ENCODE measurements at places on chromosomes 6 and 20.

DNA sequence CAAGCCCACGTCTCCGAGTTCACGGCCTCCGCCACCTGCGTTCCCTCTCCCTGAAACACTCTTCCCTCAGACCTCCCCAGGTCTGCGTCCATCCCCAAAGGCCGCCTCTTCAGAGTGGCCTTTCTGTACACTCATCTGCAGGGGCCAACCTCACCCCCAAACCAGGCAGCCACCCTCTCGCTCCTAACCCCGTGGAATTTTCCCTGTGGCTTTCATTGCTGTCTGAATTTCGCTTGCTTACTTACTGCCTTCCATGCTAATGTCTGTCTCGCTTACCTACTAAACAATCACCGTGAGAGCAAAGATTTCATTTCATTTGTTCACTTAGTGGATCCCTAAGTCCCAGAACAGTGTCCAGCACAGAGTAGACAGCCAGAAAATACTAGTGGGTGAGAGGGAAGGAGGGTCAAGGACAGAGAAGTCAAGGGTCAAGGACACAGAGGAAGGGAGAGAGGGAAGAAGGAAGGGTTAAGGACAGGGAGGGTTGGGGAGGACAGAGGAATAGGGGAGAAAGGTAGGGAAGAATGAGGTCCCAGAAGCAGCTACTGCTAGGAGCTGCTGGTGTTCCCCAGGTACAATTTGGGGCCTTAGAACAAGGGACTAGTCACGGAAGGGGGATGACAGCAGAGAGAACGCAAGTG is 114.7 kb downstream of the NFATC2 start:
- no peak for DNase-seq

- no peak for DNase-seq
These were observed 61.4 kb upstream of the ZNF217 start for GRCh38 chr20:53654932-53655624.

GRCh38 chr6:12266571-12266970 is 23.6 kb upstream of the EDN1 start:
- no peak for DNase-seq

GRCh38 chr6:170271771-170272314 is 19.0 kb downstream of the DLL1 start:
- DNase-seq, result peak; percentile 48

DNA sequence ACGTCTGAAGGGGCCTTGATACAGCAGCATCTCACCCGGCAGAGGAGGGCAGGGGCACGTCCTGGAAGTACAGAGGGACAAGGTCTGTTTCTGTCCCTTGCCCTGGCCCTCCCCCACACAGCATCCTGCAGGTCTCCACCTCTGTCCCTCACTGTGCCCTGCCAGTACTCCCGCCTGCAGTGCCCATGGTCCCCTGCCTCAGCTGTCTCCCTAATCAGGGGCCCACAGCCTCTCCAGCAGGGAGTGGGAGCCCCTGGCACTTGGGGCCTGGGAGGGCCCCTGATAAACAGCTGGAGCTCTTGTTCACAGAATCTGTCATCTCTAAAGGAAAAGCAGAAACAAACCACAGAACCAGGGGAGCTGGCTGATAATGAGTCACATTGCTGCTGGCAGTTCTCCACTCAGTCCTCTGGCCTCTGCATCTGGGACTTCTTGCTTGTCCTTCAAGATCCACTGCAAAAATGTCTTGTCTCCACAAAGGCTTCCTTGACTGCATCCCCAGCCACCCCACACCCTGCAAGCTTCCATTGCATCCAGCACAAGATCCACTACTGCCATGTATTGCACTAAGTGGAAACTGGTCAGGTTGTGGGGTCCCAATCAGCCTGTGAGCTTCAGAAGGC is 33.2 kb upstream of the TAF8 start:
- DNase-seq, result no peak

- DNase-seq, result no peak
These were observed 380.8 kb upstream of the IMPG1 start for GRCh38 chr6:76453270-76453669.

- DNase-seq, result no peak
These were observed 56.5 kb upstream of the RNF144B start for GRCh38 chr6:18330548-18331081.

DNA sequence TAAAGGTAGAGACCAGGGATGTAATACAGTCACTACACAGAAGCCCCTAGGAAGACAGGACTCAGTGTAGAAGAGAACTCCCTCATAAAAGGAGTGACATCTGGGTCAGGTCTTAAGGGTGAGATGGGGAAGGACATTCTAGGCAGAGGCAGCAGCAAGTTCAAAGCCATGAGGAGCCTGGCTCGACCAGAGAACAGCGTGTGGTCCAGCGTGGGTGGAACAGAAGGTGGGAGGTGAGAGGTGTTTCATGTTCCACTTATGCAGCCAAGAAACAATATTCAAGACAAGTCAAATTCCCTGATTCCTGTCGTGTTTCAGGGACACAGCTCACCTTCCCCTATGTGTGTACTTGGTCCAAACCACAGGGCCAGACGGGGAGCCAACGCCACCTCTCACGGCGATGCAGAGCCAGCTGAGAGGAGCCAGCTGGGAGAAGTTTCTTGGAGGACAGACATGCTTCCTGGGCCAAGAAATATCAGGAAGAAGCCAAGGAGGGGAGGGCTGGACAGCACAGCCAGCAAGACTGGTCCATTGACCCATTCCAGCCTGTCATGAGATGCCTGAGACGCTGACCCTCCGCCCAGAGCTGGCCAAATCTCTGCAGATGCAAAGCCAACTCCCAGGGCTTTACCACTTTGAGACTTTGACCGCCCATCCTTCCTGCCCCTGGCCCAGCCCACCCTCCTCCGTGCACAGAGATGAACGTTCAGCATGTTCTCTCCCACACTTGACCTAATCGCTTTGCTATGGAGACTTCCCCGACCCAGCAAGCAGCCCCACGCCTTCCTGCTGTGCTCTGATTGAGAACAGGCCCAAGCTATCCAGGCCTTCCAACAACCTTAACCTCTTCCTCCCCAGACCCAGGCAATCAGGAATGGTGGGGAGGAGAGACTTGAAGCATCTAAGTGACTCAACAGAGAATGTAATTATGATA is 113.8 kb downstream of the PRND start:
- no peak for DNase-seq

DNA sequence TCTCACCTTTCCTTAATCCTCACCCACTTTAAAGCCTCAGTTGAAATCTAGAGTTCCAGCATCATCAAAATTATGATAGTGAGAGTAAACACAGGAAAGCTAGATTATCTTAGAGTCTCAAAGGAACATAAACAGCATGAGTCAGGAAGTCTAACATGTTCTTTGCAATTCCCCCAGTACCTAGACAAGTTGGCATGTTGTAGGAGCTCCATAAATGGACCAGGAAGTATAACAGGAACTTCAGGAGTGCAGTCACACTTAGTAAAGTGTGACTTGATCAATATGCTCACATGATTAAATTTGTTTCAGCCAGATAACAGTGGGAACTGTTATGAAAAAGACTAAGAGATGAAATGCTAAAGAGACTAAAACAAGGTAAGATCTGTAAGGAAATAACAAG is 834.4 kb downstream of the EYS start:
- DNase-seq, result no peak

DNA sequence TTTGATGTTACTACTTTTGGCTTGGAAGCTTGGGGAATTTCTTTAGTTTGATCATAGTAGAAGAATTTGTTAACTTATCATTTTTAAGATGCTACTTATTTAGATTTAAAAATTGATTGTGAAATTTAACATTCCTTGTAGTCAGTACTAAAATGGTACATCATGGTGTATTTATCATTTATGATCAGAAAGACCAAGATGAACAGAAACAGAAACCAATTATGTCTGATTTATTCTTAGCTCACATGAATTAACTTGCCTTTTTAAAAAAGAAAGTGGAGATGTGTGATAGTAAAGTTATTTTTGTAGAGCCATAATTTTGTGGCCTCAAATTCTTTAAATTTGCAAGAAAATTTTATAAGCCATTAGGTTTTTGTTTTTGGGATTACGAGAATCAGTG is 77.6 kb downstream of the LIN28B start:
- DNase-seq, result no peak

DNA sequence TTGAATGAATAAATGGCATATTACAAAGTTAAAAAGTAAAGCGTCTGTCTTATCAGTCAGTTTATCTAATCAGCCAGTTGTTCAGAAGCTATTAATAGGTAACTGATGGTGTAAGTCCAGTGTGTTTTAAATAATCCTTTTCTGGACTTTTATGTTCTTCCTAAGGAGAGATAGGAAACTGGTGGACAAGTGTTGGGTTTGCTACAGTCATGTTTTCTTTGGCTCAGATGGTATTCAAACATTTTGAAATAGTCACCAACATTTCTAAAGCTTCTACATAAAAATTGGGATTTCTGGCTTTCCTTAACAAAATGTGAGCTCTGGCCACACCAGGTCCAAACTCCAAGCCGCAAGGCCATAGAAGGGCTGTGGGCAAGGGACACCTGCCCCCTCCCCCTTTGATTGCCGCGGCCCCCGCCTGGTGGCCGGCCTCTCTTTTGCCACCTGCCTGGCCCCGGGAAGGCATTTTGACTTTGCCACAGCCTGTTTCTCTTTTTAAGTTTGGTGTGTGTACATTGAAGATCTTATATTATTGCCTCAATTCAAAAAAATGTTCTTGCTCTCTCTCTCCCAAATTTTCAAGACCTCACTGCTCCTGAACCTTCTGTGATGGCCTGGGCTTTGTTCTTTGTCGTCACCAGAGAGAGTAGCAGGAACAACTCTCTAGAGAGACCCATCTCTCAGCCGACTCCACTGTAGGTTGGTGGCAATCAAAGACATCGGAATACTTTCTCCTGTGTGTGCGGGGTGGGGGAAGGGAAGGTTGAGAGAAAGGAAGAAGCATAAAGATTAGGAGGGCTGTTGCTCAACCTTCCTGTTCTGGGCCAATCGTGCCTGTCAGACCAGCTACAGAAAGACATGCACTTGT is 84.0 kb upstream of the ZNF217 start:
- no peak for DNase-seq

DNA sequence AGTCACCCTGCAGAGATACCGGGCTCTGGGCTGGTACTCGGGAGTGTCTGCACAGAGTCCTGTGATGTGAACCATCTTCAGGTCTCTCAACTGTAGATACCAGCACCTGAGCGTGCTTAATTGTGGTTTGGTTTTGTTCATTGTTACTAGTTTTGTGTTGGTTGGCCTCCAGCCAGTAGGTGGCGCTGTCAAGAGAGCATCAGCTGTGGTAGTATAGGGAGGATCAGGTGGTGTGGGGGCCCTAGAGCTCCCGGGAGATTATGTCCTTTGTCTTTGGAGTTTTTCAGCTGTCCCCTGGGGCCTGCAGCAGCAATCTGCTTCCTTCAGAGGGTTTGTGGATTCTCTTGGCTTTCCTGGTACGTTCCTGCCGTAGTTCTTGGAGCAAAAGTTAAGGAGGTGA is 67.9 kb downstream of the CDYL start:
- no peak for DNase-seq

DNA sequence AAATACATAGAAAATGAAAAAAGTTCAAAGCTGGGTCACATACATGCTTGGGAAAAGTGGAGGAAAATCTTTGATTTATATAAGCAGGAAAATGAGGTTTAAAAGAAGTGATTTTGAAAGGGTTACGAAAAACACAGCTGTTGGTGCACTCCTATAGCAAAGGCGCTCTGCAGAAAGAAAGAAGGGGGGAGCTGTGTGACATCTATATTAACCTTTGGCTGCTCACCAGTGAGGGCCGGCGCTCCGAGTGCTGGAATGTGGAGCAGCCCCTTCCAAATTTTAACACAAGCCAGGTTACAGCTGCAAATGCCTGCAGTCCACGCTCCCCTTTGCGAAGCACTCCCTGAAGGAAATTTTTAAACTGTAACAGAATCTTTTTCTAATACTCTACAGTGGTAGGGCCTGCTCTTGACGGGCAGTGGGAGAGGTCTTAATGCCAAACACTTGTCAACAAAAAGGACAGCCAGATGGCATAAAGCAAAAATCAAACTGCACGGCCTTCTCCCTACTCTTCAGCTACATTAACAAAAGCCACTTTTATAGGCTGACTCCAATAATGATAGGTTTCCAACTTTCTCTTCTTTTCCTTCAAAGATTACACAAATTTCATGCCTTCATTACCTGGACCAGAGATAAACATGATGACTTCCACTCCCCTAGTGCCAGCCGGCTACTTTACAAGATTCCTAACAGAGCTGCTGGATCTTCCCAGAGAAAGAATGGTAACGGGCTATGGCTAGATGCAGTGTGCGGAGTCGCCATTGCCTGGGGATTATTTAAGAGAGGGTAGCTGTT is 4.8 kb downstream of the BMP7 start:
- no peak for DNase-seq

- DNase-seq, result no peak
These were observed 42.7 kb downstream of the HLA-A start for GRCh38 chr6:29984992-29985391.

All from activated naive CD4-positive, alpha-beta T cell (primary cell).